ENCODE measurements at places on chromosomes 1 and 21.
A peak's percentile ranks its signal among the peaks of the same experiment; 100 is the strongest.

DNA sequence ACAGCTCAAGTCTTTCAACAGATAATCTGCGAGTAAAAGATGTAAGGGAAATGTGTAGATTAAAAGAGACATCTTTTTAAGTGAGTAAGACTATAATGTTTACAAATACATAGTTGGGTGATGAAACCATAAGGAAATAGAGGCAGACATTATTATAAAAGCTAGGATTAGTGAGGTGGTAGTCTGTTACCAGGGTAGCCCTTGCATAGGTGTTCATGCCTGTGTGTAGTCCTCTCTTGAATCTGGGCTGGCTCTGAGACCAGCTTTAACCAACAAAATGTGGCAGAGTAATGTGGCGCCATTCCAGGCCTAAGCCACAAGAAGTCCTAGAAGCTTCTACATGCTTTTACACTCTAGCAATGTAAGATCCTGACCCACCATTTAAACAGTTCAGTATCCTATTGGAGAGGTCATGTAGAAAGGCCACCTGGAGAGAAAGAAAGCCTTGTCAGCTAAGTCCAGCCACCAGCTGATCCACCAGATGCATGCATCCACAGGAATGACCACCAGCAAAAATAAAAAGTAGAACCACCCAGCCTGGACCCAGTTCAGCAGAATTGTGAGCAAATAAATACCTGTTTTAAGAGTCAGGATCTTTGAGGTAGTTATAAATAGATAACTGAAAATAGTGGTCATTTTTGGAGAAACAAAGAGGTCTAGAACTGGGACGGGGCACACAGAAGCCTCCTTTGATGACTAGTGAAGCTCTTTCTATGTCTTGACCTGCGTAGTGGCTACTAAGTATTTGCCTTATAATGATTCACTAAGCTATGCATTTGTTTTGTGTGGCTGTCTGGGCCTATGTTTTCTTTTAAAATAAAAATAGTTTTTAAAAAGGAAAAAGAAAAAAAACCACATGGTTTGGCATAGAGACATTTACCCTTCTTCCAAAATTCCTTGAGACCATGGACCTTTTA lies 8.1 kb downstream of the NIBAN1 start:
- DNase-seq = no peak

DNA sequence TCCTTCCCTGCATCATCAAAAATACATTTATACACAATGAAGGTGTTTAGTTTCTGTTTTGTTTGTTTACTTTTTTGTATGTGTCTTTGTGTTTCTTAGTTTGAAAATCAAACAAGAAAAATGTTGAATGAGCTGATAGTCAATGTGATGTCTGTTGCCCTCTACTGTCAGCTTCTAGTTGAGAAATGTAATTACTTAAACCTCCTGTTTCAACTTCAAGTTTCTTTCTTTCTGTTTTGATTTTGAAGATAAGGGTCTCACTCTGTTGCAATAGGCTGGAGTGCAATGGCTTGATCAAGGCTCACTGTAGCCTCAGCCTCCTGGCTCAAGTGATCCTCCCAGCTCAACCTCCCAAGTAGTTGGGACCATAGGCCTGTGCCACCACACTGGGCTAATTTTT lies 37.5 kb downstream of the SPTA1 start:
- DNase-seq = no peak

DNA sequence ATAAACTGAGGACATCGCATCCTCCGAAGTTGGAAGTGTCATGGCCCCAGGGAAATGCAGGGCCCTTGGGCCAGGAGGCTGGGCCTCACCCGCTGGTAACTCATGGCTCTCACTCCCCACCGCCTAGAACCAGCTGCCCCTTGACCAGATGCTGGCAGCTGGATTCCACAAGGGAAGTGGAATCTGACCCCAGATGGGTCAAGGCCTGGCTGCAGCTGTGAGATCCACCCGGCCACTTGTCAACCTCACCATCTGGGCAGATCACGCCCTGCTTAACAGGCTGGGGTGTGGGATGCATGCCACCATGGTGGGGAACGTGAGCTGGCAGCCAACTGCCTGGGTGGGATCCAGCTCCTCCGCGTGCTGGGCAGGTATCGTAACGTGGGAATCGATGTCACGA lies 25.5 kb downstream of the KCNAB2 start:
- DNase-seq = no peak

DNA sequence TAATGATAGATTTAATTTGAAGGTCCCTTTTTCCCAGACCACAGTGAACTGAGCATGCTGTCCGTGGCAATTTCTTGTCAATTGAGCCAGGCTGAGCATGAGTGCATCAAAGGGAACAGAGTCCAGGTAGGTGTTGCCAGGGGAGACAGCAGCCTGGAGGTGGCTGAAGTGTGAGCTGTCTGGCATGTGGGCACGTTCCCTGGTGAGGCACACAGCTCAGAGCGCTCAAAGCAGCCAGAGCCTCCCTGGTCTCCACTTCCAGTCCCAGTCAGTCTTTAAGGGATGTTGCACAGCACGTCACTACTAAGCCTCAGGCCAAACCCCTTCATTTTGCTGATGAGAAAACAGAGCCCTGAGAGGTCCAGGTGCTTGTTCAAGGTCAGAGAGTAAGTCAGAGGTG lies 251.4 kb downstream of the MATN1 start:
- no peak for DNase-seq

GRCh38 chr1:27391511-27392095 lies 819 bp upstream of the GPR3 start:
- peak; percentile 13 for DNase-seq

- no peak for DNase-seq
Measured at GRCh38 chr21:21767276-21767675, 769.1 kb downstream of the NCAM2 start.

GRCh38 chr1:110292031-110292741 lies 47.0 kb upstream of the RBM15 start:
- DNase-seq = no peak

DNA sequence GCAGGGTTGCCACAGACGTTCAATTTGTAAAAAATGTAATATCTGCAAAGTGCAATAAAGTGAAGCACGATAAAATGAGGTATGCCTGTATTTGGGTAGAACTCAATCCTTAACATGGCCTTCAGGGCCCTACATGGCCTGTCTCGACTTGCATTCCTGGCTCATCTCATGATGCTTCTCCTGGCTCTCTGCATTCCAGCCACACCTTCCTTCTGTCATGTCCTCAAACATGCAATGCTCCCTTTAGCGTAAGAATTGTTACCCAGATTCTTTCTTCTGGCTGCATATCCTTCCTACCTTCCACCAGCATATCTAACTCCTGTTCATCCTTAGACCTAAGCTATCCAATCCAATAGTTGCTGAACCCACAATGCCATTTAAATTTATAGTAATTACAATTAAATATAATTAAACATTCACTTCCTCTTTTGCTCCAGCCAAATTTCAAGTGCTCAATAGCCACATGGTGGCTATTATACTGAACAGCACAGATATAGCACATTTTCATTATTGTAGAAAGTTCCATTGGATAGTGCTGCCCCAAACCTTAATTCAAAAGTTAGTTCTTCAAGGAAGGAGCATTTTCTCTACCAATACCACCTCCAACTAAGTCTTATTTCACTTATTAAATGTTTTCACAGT lies 32.6 kb downstream of the FGGY start:
- DNase-seq = no peak

- DNase-seq = no peak
Measured at GRCh38 chr1:177975588-177976495, 6.0 kb upstream of the SEC16B start.

DNA sequence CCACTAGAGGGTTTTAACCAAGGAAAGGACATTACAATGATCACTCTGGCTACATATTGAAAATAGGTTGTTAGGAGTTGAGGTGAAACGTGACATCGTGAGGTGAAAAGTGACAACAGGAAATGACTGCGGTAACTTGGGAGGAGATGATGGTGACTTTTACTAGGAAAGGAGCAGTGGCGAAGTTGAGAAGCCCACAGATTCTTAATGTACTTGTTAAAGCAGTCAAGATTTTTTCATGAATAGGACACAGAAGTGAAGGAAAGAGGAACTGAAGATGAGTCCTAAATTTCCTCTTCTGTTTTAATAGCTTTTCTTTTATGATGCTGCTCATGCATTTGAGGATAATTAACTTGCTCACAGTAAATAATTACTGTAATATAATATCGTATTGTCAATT lies 59.5 kb downstream of the OMA1 start:
- no peak for DNase-seq

- no peak for DNase-seq
Measured at GRCh38 chr1:27116232-27116631, 38.7 kb downstream of the SLC9A1 start.

DNA sequence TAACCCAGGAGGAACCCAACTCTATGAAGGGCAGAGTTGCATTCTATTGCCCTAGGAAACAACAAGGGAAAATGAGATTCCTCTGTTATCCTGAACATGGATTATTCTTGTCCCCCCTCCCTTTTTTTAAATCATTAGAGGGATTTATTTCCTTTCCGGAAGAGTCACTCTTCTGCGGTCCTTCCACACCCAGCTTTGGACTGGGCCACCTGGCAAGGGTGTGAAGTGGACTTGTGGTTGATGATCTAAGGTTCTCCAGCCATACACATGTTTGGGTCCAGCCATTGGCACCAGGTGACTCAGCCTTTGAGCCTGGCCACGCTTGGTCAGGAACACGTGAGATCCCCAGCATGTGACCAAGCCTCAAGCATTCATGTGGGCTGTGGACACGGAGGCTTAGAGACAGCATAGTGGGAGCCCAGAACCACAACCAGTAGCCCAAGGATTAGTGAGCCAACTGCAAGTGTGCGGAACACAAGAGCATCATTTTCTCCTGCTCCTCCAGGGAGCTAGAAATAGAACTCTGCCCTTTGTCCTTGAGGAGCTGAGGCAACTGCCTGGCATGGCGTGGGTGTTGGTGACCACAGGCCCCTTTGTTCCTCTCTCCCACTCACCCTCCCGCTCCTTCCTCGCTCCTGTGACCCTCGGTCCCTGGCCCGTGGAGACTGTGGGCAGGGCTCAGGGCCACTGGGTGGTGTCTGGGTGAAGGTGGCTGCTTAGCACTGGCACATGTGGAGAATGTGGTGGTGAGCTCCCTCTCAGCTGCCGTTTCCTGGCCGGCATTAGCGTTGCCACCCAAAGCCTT lies 50.1 kb downstream of the NENF start:
- DNase-seq = no peak

DNA sequence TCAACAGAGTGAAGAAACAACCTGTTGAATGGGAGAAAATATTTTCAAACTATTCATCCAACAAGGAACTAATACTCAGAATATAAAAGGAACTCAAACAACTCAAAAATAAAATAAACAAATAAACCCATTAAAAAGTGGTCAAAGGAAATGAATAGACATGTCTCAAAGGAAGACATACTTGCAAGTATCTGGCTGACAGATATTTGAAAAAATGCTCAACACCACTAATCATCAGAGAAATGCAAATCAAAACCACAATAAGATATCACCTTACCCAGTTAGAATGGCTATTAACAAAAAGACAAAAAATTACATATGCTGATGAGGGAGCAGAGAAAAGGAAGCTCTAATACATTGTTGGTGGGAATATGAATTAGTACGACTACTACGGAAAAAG lies 38.2 kb downstream of the TNFSF4 start:
- no peak for DNase-seq

- DNase-seq = no peak
Measured at GRCh38 chr1:91781901-91782622, 103.9 kb downstream of the TGFBR3 start.

DNA sequence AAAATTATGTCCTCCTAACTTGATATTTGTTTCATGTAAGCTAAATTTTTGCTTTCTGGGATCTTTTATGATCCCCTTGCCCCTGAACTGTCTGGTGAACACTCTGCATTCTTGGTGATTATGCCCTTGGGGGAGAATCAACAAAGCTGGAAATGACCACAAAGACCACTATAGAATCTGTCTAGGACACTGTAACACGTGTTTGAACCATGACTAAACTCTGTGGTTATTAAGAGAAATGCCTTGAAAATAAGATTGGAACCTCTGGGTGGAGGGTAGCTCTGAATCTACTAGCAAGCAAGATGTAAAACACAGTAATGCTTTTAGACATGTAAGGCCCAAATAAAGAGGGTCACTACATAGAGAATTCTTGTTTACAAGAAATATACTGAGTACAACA lies 237.5 kb downstream of the HMCN1 start:
- no peak for DNase-seq

DNA sequence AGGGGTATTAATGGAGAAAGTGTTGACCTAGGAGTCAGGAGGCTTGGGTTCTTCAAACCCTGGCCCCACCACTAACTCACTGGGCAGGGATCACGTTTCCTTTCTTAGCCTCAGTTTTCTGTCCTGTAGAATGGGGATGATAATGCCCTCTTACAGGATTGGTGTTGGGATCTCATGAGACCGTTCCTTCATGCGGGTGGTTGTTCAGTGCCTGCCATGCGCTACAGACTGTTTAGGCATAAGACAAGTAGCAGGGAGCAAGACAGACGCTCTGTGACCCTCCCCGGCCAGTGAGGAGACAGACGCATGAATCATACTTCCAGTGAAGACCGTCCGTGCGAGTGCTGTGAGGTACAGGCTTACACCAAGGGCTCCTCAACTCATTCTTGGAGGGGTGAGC lies 81.7 kb downstream of the MAN1C1 start:
- DNase-seq = no peak

DNA sequence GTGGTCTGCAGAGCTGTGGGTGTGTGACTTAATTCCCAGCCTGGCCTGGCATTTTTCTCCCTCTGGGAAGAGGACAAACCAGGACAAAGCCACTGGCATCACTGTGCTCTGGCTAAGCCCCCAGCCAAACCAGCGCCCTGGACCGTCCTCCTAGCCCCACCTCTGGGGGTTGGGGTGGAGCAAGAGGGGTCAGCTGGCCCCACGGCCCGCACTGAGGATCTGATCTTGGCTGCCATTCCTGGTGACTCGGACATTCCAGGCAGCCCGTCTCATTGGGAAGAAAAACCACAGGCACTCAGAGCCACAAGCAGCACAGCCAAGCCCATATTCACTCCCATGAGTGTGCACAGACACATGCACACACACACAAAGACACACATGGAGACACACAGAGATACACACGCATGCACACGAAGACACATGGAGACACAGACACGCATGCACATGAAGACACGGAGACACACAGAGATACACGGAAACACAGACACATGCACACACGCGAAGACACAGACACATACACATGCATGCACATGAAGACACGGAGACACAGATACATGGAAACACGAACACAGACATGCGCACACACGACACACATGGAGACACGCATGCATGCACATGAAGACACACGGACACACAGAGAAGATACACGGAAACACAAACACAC lies 2.3 kb upstream of the MXRA8 start:
- no peak for DNase-seq

DNA sequence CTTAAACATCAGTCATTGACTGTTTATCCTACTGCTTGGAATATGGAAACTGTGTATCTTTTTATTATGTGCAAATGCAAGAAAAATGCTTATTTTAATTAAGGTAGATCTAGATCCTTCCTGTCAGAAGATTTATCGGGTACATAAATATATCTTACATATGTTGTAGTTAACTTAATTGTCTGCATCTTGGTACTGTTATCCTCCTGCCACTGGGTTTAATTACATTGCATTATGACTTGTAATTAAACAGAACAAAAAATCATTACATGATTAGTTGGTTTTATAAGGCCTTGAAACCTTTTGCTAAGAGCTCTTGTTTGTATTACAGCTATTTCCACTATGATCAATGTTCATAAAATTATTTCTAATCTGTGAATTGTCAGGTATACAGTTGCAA lies 211.2 kb downstream of the PTGER3 start:
- DNase-seq = no peak

GRCh38 chr1:22503721-22504410 lies 52.2 kb downstream of the ZBTB40 start:
- no peak for DNase-seq

- DNase-seq = no peak
Measured at GRCh38 chr1:109263234-109263596, 13.9 kb downstream of the CELSR2 start.
